ENCODE measurements at places on chromosomes 6 and 20. TPM values are rescaled to one million over a fixed set of nuclear protein-coding genes. Genes with fewer than 3 reads are reported as not detected.
A peak's percentile ranks its signal among the peaks of the same experiment; 100 is the strongest.

DNA sequence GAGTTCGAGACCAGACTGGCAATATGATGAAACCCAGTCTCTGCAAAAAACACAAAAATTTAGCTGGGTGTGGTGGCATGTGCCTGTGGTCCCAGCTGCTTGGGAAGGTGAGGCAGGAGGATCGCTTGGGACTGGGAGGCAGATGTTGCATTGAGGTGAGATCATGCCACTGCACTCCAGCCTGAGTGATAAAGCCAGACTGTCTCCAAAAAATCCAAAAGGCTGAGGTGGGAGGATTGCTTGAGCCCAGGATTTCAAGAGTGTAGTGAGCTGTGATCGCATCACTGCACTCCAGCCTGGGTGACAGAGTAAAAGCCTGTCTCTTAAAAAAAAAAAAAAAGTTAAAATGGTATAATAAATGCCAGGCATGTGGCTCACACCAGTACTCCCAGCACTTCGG is 1.3 kb upstream of the PTCRA start:
- no peak for DNase-seq

- no peak for DNase-seq
Measured at GRCh38 chr6:113120582-113121285, 736.4 kb upstream of the MARCKS start.

DNA sequence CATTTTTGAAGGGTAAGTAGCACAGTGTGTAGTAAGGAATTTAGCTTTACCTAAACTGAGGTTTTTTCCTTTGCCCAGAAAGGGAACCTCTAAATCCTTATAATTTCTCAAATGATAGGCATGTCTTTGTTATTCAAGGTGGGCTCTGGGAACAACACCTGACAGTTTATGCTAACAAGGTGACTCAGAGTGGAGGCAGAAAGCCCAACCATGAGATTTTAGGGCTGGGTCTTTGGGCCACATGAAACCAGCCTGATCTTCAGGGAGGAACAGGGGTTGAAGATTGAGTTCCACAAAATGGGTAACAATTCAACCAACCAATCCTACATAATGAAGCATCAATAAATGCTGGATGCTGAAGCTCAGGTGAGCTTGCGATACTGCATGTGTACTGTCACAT is 46.6 kb downstream of the PRSS35 start:
- DNase-seq = no peak

DNA sequence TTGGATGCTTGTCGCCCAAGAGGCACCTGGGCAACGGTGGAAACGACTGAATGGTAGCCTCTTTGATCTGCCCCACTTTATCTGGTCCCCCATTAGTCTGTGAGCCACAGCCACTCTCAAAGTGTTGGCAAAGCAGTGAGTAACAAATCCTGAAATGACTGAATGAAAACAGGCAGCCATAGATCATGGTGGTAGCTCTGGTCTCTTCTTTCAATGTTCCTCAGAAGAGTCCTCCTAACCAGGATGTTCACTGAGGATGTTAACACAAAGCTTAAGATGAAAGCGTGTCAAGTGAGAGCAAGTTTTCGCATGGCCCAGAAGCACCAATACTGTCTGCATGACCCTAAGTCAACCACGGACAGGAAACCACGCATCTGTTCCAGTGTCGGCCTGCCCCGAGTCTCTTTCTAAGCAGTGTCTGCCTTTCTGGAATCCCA is 107.3 kb downstream of the IRF4 start:
- DNase-seq = peak; percentile 72

DNA sequence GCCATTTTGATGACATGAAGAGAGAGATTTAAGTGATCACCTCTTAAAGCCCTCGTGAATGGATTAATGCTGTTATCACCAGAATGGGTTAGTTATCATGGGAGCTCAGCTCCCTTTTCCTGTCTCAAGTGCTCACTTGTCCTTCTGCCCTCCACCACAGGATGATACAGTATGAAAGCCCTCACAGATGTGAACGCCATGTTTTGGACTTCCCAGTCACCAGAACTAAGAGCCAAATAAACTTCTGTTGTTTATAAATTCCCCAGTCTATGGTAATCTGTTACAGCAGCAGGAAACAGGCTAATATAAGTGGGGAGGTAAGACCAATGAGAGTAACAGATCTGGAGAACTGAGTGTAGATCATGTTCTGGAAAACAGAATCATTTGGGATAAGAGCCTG is 493.2 kb downstream of the CDKAL1 start:
- DNase-seq = no peak

- DNase-seq = no peak
Measured at GRCh38 chr20:10603971-10604864, 69.6 kb downstream of the JAG1 start.

DNA sequence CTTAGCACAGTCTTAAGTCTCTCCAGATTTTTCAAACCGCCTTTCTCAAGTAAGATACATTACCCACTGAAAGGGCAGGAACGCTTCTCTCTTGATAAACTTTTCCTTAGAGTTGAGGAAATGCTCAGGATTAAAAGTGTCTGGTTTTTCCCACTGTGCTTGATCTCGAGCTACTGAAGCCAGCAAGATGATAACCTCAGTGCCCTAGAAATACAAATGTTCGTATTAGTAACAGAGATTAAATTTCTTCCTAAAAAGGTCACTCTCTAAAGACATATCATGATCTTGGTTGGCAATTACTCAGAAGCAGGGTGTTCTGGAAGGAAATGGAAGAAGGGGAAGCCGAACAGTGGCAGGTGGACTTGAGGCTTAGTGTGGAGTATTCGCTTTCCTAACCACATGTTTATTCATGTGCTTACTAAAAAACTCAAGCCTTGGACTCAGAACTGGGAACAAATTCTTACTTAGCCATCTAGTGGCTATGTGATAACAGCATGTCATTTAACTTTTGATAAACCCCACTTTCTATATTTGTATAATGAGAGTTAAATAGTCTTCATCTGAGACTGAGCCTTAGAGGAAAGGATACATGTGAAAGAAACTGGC is 20.1 kb downstream of the C6orf141 start:
- DNase-seq = no peak

DNA sequence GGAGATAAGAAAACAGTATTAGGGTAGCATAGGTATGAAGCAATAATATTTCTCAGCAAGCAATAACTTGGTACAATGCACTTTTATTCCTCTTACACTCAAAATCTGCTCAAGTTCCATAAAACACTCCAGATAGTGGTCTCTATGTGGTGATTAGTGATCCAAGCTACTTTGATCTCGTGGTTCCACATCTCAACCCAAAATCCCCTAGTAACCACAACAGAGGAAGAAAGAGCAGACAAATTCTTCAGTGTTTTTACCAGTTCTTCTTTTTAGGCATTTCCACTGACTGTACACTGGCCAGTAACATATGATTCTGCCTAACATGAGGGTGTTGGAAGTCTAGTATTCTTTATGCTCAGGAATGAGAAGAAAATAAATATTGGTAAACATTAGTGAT is 309.0 kb upstream of the PTCHD4 start:
- no peak for DNase-seq

DNA sequence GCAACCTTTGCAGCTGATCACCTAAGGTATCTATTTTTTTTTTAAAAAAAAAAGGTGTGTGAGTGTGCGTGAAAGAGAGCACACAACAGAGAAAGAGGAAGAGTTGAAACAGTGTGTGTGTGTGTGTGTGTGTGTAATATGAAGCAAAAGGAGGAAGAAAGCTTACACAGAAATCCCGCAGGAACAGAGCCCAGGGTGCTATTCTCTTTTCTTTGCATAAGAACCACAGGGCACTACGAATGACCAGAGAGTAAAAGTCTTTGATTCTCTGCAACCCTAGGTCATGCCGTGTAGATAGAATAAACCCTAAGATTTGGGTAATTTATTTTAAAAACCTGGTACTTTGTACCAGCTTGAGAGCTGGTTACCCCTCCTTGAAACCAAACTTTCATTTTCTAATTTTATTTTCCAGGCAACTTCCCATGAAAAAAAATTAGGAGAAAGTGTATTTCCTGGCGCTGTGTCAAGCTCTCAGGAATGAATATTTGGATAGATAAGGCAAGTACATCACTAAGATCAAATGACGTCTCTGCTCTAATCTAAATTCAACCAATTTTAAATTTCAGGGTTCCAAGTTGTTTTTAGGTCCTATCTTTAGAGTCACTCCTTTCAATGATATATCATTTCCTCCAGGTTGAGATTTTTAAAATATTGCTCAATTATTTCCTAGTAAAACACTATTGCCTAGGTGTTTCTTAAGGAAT is 47.9 kb upstream of the ID4 start:
- DNase-seq = no peak

DNA sequence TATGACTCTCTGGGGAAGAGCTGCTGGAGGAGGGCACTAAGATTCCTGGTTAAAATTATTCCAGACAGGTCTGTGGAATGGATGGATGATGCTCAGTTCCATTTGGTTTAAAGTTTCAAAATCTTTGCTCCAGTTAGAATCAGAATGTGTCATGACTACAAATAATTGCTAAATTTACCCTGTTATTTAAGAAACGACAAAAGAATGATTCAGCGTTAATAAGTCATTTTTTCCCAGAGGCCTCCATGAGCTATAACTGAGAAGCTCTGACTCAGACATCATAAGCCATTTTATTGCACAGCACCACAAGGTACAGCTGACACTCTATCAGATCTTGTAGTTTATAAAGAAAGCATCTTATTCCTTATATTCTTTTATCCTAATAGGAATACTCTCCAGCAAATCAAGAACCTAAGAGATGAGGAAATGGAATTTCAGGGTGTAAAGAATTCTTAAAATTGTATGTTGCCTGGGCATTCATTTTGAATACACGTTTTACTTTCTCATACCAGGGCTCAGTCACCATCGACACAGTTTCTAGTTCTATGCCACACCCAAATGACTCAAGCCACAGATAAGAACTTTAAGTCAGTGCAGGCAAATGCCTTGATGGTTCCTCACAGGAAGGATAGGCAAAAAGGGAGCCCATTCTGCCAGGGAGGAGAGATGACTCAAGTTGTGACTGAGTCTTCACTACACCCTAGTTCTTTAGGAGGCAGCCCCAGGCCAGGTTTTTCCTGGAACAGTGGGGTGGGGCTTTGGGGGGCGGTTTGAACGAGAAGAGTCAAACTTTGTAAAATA is 636.0 kb downstream of the MMUT start:
- no peak for DNase-seq

DNA sequence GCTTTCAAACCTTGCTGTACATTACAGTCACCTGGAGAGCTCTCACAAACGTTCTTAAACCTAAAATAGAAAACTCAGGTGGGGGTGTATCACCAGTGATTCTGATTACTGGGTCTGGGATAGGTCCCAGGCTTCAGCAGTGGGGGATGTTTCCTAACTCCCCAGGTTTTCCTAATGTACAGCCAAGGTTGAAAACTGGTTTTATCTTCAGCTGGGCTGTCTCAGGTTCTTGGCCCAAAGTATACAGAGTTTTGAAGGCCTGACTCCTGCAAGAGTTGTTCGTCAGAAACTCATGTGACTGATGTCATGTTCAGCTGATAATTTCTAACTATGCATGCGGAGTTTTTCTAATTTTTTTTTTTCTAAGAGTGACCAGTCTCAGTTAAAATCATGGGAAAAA is 9.8 kb downstream of the SYCP2L start:
- DNase-seq = no peak

- DNase-seq = no peak
Measured at GRCh38 chr6:161833099-161833860, 559.4 kb upstream of the AGPAT4 start.

DNA sequence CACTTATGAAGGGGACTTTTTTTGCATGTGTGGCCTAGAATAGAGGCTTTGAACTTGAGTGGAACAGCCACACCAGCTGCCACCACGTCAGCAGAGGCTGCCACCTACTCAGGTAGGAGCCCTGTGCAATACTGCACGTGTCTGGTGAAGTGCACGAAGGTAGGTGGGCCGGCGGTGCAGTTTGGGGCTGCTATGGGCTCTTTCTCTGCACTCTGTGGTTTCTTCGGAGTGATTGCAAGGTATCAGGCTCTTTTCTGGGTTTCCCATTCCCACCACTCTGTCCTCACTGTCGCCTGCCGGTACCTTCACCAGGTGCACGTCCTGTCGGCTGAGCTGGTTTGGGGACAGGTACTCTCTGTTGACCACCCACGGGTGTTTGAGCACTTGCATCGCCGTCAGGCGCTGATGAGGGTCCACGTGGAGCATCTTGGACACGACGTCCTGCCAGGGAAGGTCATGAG is 30.8 kb upstream of the MPC1 start:
- no peak for DNase-seq

DNA sequence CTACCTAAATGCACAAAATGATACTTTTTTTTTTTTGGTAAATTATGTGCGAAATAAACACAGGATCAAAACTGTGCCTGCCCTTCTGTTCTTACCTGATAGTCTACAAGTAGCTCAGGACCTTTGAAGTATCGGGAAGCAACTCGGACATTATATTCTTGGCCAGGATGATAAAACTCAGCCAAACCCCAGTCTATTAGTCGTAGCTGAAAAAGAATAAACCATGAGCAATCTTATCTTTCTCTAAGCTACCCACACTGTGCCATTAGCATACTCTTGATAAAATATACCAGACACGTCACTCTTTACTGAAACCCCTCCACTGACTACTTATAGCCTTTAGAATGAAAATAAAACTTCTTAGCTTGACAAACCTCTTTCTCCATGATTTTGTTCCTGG is 29.8 kb upstream of the TBC1D20 start:
- no peak for DNase-seq

DNA sequence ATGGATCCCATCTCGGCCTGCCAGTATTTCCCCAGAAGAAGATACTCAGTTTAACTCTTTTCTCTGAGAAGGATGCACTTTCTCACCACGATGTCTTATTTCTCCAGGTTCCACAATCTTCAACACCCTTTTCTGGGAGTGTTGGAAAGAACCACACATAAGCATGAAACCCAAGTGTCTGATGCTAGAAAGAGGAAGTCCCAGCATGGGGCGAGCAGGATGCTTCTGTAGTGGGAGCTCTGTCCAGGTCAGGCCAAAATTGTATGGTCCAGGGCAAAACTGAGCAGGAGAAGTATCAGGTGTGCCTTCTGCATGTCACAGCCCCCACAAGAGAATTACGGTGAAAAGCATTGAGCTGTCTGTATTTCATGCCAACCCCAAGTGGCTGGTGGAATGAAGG is 11.0 kb downstream of the TREM1 start:
- no peak for DNase-seq

GRCh38 chr20:37230200-37230599 is 31.4 kb downstream of the GHRH start:
- DNase-seq = no peak

- no peak for DNase-seq
Measured at GRCh38 chr6:113649276-113649675, 207.9 kb upstream of the MARCKS start.

- DNase-seq = no peak
Measured at GRCh38 chr20:60559462-60559861, 601.2 kb downstream of the CDH26 start.

SLC35F1 gene
- 0.05 TPM for total RNA-seq

RNF182 gene
- total RNA-seq = not detected

IP6K3 gene
- total RNA-seq = not detected

NMBR gene
- total RNA-seq = not detected

DLK2 gene
- 0.50 TPM for total RNA-seq

POM121L2 gene
- total RNA-seq = not detected

SEL1L2 gene
- not detected for total RNA-seq

ALDH5A1 gene
- total RNA-seq = 3.7 TPM

SLC12A5 gene
- total RNA-seq = 0.53 TPM

CST2 gene
- not detected for total RNA-seq

TCFL5 gene
- total RNA-seq = 6.2 TPM

VSX1 gene
- total RNA-seq = not detected

MRAP2 gene
- total RNA-seq = not detected

SYCP2L gene
- total RNA-seq = not detected

RBM24 gene
- total RNA-seq = not detected

GJA1 gene
- total RNA-seq = not detected

DAAM2 gene
- total RNA-seq = not detected

Measured in activated CD4-positive, alpha-beta memory T cell treated with anti-CD3 and anti-CD28 coated beads, Interleukin-2, amount 10 ng/mL, durations not matched to agents 7 days and 5 days (primary cell).